ENCODE measurements at places on chromosomes 7 and 10.

DNA sequence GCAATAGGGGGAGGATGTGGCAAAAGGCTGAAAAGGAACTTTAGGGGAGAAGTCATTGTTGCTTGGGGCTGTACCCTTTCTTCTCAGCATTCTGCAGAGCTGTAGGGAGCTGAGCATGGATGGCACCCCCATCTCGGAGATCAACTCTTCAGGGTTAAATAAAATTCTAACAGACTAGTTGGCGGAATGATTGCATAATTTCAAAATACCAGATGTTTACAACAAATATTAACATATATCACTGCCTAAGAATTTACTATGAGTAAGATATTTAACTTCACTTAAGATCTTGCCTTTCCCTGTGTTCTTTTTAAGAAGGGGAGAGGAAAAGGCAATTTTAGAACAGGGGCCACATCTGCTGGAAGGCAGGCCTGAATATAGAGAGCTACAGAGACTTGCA lies 509 bp upstream of the OR2F1 start:
- no peak for DNase-seq

DNA sequence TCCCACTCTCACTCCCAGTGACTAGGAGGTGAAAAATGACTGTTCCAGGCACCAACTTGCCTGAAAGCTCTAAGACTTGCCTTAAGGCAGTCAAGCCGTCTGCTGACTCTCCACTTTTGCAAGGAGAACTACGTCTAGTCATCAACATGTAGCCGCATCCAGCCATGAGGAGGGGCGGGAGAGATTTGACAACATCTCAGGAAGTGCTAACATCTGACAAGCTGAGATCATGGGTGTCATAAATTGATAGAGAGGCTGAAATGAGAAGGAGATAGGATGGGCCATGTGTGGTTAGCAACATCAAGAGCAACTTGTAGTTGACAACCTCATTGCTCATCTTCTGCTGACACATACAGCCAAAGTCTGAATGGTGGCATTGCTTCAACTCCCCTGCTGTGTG lies 9.0 kb upstream of the TBXAS1 start:
- peak; percentile 9 for DNase-seq

DNA sequence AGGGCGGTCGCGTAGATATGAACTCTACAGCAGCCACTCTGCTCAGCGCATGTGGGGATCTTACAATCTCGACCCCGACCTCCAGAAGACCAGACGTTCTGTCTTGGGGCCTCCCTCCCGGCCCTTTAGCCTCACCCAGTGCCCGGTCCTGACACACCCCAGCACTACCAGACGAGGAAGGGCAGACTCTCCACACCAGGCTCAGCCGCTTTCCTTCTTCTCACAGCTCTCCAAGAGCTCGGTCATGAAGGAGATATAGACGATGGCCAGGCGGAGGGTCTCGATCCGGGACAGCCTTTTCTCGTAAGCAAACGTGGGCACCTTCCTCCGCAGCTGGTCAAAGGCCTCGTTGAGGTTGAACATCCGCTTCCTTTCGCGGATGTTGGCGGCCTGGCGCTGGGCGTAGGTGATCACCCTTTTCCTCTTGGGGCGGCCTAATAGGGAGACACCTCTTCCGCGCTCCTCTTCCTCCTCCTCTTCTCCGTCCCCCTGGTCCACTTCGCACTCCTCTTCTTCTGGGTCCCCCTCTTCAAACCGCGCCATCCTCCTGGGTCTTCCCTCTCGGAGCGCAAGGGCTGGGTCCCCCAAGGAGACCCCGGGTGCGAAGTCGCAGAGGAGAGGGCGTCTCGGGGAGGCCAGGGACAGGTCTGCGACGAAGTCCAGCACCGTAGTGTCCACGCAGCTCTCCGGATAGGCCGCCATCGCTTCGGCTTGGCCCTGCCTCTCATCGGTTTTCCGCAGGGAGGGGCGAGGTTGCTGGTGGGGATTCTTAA lies at the start of gene FERD3L:
TSS of gene FERD3L (minus strand) at position 761 of the 773 bp plus-strand sequence. CDS start at position 702, 59 bp downstream.
- DNase-seq: no peak

DNA sequence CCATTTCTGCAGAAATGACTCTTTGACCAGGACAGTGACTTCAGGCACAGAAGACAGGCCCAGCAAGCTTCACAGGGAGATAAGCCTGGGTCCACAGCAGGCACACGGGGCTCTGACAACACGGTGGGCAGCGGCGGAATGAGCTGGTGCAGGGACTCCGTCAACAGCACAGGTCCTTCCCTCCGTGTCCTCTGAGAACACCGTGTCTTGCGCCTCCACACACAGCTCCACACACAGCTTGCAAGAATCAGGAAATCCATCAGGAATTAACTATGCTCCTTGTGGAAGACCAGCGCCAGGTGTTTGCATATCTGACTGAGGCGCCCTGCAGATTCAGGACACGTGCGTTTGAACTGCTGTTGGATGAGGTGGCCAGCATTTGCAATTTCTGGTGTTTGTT lies 39.6 kb downstream of the TCERG1L start:
- no peak for DNase-seq

DNA sequence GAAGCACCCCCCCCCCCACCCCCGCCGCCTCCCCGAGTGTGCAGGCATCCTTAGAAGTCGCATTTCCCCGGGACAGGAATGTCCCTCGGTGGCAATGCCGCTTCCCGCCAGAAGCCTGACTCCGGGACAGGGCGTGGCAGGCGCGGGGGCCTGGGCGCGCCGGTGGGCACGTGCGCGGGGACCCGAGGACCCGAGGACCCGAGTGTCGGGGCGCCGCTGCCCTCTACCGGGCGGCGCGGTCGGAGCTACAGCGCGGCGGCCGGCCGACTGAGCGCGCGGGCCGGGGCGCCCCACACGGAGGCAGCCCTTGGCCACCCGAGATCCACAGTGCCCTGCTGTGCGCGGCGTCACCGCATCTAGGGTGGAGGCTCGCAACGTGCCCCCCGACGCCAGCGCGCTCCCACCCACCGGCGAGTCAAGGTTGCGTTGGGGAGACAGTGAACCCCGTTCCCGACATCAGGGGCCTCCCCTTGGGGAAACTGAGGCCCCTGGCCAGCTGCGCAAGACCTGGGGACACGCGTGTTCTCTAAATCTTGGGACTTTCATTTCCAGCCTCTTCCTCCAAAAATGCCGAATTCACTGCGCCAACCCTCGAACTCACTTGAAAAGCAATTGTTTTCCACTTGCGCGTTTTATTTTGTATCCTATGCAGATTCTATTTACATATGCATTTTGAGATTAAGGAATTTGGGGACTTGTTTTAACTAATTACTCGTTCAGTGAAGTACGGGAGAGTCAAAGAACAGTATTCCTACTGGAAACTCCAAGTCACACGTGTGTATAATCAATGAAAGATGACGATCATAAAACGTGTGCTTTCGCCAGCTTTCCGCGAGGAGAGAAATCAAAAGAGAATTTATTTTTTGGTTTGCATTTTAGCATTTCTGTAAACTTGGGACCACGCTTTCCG lies 3.1 kb upstream of the CUX1 start:
- peak; percentile 61 for DNase-seq

DNA sequence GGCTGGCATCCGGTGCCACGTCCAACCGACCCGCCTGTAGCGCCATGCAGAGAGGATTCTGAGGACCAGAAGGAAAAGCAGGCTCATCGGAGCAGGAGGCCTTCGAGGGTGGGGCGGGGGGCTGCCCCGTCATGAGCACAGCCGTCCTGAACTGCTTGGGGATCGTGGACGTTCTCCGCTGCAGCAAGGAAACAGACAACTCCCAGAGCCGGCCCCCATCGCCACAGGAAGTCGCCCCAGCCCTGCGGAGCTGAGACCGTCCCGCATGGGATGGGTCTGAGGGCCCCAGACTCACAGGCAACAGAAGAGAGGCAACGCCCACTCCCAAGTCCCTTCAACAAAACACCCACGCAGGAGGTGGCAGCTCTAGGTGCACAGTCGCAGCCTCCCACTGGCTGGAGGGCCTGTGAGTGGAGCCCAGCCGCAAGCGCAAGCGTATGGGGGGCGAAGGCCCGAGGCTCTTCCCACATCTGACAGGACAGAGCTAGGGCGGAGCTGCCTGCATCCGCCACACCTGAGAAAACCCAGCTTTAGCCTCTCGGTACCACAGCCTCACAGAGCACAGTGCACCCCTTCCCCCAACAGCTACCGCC lies 64.7 kb upstream of the TNRC18 start:
- DNase-seq: no peak

GRCh38 chr7:90387470-90388240 lies 15.6 kb upstream of the CLDN12 start:
- DNase-seq: no peak

GRCh38 chr7:73526896-73527821 lies 5.1 kb upstream of the BAZ1B start:
- no peak for DNase-seq

GRCh38 chr7:106521541-106521940 lies 139.4 kb downstream of the CCDC71L start:
- DNase-seq: no peak

- DNase-seq: no peak
These were observed 6.8 kb downstream of the SLC25A13 start for GRCh38 chr7:96315125-96315512.

- DNase-seq: peak; percentile 74
These were observed 3.7 kb upstream of the IL2RA start for GRCh38 chr10:6065835-6066234.

DNA sequence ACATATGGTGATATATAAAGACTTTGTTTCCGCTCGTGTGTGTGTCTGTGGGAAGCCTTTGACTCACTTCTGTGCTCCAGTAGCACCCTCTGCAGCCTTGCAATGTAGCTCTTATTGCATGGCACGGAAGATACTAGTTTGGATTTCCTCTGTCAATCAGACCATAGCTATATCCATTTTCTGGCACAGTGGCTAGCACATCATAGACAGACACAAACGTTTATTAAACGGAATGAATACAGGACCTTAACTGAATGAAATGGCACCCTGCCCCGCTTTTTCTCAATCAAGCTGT lies 124.0 kb upstream of the PTPN20 start:
- peak; percentile 35 for DNase-seq

DNA sequence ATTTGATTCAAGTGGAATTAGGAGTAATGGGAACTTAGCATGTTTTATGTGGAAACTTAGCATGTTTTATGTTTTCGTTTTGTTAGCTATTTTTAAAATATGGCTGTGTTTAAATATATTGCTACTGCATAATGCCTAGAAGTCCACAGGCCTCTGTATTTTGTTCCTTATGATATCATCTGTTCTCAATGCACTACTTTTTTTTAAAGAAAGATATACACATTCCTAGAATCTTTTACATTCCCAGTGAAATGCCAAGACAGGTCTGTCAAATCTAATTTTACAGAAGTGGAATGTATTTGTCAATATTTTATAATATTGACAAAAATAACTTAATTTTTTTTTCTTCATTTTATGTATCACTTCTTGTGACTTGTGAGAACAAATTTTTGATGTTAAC lies 51.6 kb downstream of the ST7 start:
- DNase-seq: no peak

DNA sequence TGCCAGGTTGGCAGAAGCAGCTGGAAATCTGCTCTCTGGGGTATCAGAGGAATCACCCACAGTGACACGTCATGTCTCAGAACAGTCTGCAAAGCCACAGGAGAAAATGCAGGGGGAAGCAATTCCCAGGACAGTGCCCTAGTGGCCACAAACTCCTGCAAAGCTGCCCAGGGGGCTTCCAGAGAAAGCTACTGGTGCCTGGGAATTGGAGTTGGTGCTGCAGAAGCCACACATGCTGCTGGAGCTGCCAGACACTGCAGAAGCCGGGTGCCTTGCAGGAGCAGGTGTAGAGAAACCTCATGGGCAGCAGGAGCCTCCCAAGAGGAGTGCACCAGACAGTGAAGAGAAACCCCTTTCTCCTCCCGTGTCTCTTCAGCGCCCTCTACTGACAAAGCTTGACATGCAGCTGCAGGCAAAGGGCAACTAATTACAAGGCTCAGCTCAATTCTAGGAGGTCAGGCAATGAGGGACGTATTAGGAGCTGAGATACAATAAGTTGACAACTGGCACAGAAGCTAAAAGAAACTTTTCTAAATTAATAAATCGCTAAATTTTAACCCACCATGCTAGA lies 30.2 kb upstream of the NUB1 start:
- DNase-seq: peak; percentile 33

- no peak for DNase-seq
These were observed 8.1 kb downstream of the MKLN1 start for GRCh38 chr7:131335639-131336381.

GRCh38 chr10:70052462-70053217 lies at the start of gene MACROH2A2:
MACROH2A2 (plus strand) TSS chr10:70052846; CDS start chr10:70075659, 22,813 bp downstream.
- DNase-seq: peak; percentile 32

DNA sequence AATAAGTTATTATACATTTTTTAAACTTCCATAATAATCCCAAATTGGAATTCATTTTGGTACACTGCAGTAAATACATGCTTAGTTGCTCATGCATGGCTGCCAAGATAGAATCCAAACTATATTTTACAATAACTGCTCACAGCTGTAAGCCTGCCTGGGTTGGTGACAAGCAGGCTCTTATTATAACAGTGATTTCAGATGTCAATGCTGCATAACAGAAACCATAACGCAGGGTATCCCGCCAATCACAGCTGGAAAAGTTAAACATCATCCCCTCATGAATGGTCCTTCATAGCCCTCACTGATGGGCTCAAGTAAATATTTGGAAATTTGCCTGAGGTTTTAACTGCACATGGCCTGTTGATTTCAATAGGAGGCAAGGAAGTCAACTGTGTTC lies 149.8 kb downstream of the AMPH start:
- DNase-seq: no peak

GRCh38 chr7:18916826-18917225 lies 200.6 kb downstream of the TWIST1 start:
- no peak for DNase-seq

GRCh38 chr10:45443101-45444009 lies 69.3 kb downstream of the ALOX5 start:
- no peak for DNase-seq

GRCh38 chr10:52128056-52128683 lies 185.9 kb upstream of the DKK1 start:
- no peak for DNase-seq

- DNase-seq: no peak
These were observed 162.1 kb upstream of the FOXK1 start for GRCh38 chr7:4519819-4520520.

DNA sequence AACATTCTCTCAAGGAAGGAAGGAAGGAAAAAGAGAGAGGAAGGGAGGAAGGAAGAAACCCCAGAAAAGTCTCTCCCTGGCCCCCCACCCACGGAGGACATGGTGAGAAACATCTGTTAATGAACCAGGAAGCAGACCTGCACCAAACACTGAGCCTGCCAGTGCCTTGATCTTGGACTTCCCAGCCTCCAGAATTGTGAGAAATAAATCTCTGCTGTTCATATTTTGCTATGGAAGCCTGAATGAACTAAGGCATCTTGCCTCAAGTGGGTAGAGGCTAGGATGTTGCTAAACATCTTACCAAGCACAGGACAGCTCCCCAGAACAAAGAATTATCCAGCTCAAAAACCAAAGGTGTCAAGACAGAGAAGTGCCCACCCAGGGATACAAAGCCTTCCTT lies 19.1 kb downstream of the LRRC20 start:
- no peak for DNase-seq

GRCh38 chr7:150361402-150361801 lies 7.2 kb upstream of the REPIN1 start:
- no peak for DNase-seq

Measured in inflammatory macrophage treated with lipopolysaccharide for 1 hour (primary cell).